NCI-H2081 treated with DMSO at 0.1 percent for 48 hours (cell line): ENCODE measurements at places on chromosomes 2 and 18.
A peak's percentile ranks its signal among the peaks of the same experiment; 100 is the strongest.

GRCh38 chr2:3405307-3405706, 25.8 kb downstream of the TRAPPC12 start:
- DNase-seq = no peak

GRCh38 chr2:65081232-65081685, 25.0 kb downstream of the CEP68 start:
- DNase-seq = no peak

DNA sequence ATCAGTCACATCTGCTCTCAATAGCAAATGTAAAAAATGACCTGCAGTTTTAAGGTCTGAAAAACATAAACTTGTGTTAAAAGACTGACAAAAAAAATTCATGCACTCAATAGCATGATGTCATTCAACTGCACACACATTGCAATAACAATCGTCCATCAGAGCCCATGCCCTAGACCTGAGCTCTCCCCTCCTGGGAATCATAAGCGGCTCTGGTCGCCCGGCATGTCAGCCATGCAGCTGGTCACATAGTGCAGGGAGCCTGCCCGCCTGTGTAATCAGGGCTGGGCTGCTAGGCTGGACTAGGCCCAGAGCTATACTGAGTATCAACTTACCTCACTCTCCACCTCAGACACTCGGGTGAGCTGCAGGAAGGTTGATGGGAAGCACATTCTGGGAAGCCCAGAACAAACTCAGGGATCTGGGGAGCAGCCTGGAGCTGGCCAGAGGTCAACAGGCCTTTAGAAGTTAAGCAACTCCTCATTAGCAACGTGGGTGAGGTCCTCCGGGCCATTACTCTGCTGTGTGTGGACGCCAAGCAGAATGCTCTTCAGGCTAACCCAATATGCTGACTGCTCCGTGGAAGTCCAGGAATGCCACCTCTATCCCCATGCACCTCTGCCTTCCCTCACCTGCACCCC, 165.5 kb downstream of the TTC32 start:
- no peak for DNase-seq

DNA sequence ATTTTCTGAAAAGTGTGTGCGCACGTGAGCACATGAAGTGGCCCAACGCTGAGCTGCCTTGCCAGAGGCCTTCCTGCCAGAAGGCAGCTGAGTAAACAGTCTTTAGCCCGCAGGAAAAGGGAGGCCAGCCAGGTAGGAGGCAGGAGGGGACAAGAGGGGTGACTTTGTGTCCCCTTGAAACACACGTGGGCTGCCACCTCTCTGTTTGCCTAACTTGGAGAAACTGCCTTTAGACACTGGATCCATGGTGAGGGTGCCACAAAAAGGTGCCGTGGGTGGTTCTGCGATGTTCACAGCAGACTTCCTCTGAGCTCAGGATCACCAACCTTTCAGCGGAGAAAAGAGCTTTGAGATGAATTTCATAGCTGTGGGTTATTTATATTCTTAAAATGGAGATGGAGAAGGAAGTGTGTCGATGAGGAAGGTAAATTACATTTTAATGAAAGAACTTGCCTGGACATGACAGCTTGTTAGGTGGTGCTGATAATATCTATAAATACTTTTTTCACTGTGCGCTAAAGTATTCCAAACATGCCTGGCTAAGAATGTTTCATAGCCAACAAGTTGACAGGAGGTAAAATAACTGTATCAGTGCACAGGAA, 36.6 kb upstream of the ASB1 start:
- peak; percentile 76 for DNase-seq

DNA sequence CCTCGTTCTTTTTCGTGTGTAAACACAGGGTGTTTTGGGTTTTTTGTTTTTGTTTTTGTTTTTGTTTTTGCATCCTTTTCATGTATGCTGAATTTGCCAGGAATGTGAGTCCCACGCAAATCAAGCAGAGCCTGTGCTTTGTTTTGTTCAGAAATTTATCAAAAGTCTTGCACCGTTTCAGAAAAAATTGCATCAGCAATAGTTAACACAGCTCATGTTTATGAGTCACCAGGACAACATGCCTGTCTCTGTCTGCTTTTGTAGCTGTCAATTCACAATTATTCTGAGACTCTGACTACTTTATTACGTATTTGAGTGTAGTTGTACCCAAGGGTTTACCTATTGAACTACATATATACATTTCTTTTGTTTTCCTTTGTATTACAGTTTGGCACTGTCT, 38.3 kb downstream of the MRPL44 start:
- no peak for DNase-seq

DNA sequence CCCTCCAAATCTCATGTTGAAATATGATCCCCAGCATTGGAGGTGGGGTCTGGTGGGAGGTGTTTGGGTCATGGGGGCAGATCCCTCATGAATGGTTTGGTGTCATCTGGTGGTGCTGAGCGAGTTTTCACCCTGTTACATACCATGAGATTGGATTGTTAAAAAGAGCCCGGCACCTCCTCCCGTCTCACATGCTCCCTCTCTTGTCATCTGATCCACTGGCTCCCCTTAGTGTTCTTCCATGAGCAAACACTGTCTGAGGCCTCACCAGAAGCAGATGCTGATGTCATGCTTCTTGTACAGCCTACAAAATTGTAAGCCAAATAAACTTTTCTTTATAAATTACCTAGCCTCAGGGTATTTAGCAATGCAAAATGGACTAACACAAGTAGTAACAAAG, 405.0 kb upstream of the SLC39A10 start:
- DNase-seq = no peak

- no peak for DNase-seq
Measured at GRCh38 chr18:13424363-13424762, 205.8 kb downstream of the LDLRAD4 start.

GRCh38 chr18:4908328-4908727, 288.7 kb downstream of the AKAIN1 start:
- DNase-seq = no peak

GRCh38 chr2:7023542-7023941, 106.3 kb downstream of the RNF144A start:
- DNase-seq = no peak

GRCh38 chr2:44053456-44053855, 57.7 kb upstream of the LRPPRC start:
- no peak for DNase-seq

- DNase-seq = no peak
Measured at GRCh38 chr18:501406-501714, 859 bp upstream of the COLEC12 start.

DNA sequence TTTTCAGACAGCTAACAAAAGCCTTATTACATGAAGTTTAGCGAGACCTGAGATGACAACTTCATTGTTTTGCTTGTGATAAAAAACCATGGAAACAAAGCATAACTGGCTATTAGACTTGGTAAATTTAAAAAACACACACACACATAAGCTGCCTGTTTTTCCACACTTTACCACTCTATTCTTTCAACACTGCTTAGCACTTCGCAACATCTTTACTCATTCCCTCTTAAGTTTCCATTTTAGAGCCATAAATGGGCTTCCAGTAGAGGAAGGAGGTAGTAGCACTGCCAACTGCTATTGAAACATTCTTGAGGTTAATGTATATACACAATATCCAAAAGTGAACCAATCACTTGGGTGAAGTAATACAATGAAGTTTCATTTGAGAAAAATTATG, 54.1 kb downstream of the BAZ2B start:
- DNase-seq = no peak

- DNase-seq = no peak
Measured at GRCh38 chr2:169714699-169715098, 18.9 kb upstream of the KLHL23 start.

- no peak for DNase-seq
Measured at GRCh38 chr18:27717250-27717649, 459.7 kb downstream of the CDH2 start.

DNA sequence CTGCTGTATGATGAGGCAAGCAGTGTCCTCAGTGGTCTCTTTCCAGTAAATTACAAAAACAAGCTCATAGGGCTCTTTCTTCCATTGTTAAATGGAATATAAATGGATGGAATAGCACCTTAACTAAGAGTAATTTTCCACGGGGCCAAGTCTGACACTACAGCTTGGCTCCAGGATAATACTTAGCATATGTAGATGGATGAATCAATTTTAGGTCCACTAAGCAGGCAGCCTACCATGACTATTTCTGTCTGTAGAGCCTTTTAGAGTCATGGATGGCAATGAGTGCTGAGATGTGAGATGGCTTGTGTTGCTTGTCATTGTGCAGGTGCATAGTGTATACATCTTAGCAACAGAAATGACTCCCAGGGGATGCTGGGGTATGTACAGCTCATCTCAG, 125.9 kb downstream of the PKP4 start:
- DNase-seq = no peak

DNA sequence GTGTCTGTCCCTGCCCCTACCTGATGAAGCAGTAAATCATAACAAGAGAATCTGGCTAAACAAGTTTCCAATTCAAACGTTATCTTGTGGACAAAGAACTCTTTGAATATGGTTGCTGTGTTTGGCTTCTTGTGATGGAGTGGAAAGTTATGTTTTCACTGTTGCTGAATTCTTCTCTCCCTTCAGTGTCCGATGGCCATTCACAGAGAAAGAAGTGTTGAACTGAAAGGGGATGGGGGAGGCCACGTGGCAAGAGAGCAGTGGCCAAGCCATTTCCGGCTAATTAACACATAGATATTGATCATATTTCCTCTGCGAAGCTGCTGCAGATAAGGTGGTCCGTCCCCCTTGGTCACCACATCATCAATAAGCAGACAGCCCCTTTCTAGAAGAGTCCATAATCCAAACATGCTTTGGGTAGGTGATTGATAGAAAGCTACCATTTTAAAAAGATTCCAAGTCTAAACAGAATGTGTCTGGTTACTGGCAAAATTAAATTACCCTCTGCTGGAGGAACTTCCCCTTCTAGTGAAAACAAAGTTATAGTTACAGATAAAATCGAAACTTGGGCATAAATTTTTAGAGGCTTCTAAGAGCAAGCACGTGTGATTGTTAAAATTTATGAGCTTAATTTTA, 36.9 kb upstream of the FZD7 start:
- no peak for DNase-seq

- DNase-seq = no peak
Measured at GRCh38 chr2:42932271-42933151, 140.1 kb upstream of the HAAO start.

- DNase-seq = peak; percentile 16
Measured at GRCh38 chr2:119753041-119753929, 6.4 kb upstream of the PTPN4 start.

DNA sequence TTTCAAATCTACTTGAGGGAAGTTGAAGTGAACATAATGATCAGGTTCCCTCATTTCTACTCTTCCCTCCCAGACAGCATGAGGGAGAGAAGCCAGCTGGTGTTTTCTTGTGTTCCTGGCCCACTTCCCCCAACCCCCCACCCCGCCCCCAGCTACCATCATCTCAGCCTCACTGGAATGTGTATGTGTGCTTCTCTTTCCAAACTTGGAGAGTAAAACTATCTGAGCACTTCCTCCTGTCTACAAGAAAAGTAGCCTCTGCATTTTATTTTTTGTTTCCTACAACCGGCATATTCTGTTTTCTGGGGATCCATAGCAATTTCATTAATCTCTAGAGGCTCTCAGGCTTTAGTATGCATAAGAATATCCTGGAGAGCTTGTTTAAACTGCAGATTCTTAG, 53.6 kb upstream of the GRHL1 start:
- DNase-seq = no peak

DNA sequence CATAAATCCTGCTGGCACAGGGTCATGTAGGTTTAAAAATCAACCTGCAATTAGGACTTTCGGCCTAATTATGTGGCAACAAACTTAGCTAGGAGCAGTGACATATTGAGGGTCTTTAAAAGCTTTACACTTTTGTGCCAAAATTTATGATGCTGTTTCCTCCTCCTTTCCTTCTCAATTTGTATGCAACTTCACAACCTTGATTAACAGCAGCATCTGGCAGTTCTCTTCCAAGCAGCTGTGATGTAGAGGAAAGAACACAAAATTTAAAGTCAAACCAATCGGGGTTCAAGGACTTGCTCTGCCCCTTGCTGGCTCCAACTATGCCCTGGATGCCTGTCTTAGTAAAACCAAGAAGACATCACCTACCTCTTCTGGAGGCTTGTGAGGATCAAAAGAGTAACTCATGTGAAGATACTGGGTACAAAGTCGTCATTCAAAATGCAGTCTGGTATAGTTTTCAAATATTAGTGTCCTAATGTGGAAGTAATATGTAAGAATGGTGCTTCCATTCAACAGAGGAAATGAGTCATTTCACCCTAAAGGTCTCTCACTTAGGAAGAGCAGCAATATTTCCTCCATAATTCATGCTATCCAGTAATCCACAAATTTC, 94.7 kb downstream of the ANKRD44 start:
- no peak for DNase-seq

- no peak for DNase-seq
Measured at GRCh38 chr18:45619062-45619825, 4.0 kb downstream of the SLC14A2 start.

DNA sequence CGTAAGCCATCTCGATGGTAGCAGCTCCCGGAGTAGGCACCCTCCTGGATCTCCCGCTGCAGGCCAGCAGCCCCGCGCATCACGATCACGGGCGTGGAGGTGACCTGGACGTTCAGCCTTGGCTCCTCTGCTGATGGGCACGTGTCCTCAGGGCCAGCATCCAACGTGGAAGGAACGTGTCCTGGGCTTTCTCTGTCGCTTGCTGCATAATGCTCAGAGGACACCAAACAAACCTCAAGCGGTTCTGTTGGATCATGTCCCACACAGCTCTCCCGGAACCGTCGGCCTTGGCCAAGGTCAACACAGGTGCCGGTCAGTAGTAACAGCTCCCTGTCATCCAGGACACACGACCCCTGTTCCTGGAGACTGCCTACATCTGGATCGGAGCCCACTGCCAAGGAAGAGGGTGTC, 23.1 kb downstream of the PASK start:
- no peak for DNase-seq

DNA sequence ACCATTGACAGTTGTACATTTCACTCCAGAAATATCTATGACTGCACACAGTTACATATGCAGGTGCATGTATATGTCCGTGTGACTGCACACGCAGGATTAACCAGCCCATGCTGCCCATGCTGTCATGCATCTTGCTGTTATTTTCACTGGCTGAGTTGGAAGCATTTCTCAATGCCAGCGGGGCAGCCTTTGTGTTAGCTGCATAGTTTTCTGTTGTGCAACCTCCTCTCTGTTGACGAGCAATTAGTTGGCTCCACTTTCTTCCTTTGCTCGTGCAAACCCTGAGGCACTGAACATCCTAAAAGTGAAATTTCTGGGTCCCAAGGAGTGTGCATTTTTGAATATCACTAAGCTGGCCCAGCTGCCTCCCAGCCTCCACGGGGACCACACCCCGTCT, 133.4 kb upstream of the GLI2 start:
- no peak for DNase-seq

DNA sequence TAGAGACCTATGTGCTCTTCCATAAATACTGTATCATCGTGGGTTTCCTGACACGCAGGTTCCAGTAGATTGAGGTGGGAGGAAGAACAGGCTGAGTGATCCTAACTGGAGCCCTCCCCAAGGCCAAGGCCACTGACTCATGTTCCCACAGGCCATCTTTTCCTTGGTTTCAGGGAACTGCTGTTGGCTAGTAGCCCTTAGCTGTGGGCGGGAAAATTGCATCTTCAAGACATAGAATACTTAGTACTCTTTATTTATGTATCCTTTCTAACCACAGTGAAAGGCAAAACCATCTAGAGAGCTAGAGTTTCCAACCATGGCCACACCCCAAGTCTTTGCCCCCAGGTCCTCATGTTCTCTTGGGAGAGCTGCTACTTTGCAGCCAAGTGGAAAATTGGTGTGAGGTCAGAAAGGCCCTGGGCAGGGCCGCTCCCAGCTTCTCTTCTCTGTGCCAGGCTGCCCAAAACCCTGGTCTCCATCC, 55.9 kb downstream of the COPS8 start:
- DNase-seq = no peak
